ENCODE measurements at places on chromosomes 7 and 10.
A peak's percentile ranks its signal among the peaks of the same experiment; 100 is the strongest.

DNA sequence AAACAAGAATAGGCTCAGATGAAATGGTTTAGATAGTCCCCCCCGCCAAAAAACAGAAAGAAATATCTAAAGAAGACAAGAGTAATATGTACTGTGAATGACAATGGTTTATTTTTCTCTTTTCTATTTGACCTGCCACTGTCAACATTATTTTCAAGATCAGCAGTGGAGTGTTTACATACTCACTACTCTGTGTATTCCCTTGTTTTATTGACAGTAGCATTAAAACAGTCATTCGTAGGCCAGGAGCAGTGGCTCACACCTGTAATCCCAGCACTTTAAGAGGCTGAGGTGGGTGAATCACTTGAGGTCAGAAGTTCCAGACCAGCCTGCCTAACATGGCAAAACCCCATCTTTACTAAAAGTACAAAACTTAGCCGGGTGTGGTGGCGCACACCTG is 245.3 kb upstream of the SLC26A5 start:
- no peak for DNase-seq

- peak; percentile 68 for DNase-seq
These were observed 232.6 kb upstream of the FERD3L start for GRCh38 chr7:19377611-19378344.

GRCh38 chr10:75180592-75180991 is 30.0 kb upstream of the VDAC2 start:
- no peak for DNase-seq

GRCh38 chr10:28633750-28634149 is 43.6 kb upstream of the BAMBI start:
- no peak for DNase-seq

DNA sequence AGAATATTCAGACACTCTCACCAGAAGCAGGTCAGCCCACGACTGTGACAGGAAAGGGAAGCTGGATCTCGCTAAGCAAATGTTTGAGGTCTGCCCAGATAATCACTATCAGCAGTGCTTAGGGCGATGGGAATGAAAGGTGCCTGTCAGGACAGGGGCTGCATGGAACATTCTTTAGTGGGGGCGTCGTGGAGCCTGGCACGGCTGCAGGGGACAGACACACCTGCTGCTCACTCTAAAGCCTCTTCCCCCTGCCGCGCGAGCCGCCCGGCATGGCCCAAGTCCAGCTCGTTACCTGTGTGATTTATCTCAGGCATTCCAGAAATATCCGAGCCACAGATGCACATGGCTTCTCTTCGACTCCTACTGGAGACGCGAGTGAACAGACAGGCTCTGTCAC is 235.5 kb downstream of the GLRX3 start:
- DNase-seq = no peak

GRCh38 chr7:111756687-111757178 is 194.4 kb upstream of the IMMP2L start:
- peak; percentile 62 for DNase-seq

DNA sequence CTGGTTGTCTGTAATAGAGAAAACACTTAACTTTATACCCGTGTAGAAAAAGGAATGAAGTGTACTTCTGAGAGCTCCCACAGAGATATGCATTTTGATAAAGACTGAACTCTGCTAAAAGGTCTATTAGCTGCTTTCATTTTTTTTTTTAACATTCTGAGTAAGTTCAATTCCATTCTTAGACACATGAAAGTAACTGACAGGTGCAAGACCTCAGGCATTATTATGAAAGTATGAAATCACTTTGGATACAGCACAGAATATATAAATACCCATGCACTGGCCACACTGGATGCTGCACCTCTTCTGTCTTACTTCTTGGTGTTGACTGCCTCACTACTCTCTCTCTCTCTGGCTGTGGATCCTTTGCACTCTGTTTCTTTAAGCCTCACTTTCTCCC is 46.2 kb downstream of the VWDE start:
- no peak for DNase-seq

DNA sequence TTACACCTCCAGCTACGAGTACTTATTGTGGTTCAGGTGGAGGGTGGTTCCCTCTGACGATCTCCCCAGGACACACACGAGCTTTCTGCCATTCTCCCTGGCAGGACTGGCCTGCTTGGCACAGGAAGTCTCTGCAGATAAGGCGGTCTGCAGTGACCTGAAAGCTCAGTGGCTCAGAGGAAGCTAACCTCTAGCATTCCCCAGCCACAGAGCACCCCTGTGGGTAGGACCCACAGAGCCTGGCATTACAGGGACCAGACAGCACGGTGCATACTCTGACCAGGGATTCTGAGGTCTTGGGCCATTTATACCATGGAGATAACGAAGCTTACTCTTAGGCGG is 1.9 kb upstream of the GPR146 start:
- no peak for DNase-seq

GRCh38 chr7:45151131-45151684 is 6.4 kb upstream of the RAMP3 start:
- DNase-seq = no peak

GRCh38 chr10:14092799-14093198 is 237.9 kb downstream of the FRMD4A start:
- no peak for DNase-seq

- peak; percentile 95 for DNase-seq
These were observed 288.9 kb upstream of the KLF6 start for GRCh38 chr10:4073912-4074311.

- no peak for DNase-seq
These were observed 18.4 kb upstream of the TBRG4 start for GRCh38 chr7:45129906-45130305.

DNA sequence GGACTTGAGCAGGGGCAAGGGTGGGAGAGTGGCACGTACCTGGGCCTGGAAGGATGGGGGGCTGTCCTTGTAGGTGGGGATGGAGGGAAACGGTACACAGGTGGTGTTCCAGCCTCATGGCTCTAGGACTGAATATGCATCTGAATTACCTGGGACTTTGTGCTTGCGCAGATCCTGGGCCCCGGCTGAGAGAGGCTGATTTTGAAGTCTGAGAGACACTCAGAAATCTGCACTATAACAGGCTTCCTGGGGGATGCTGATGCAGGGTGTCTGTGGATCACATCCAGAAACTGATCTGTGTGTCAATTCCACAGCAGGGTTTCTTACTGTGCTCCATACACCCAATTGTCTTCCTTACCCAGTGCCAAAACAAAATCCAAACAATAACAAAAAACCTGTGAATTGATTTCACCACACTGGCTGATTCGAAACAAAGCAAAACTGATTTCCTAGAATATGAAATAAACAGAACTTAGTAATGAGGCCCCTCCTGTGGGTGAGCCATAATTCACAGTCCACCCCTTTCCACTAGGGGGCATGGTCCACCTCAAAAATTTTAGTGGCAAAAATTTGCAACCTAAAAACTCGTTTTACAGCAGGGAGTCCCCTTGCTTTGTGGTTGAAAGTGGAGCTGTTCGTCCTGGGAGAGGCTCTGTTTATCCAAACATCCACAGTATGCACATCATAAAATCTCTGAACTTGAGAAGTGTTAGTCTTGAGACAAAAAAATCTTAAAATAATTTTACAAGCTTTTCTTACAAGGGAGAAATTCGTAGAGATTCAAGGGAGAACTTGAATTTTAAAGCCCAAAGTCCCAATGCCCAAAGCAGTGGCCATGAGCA is 32.0 kb upstream of the PLEKHA1 start:
- DNase-seq = peak; percentile 43

- DNase-seq = peak; percentile 6
These were observed 274.5 kb upstream of the MGMT start for GRCh38 chr10:129192344-129193128.

DNA sequence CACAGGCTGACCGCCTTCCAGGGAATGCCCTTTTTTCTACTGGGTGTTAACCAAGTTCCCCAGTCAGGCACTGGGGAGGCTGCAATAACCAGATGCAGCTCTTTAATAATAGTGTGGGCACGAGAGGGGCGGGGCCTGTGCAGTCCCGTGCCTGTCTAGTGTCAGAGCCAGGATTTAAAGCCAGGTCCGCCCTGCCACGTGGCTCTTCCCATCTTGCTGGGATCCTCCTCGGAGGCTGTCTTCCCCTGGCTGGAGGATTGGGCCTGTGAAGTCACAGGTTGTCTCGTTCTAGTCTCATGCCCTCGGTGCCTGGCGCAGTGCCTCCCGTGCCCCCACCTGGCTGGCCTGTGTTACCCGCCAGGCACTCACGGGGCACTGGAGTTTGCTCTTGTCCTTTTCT is 25.2 kb downstream of the TMEM120A start:
- no peak for DNase-seq

GRCh38 chr7:103447073-103447960 is 1.3 kb upstream of the SLC26A5 start:
- peak; percentile 25 for DNase-seq

DNA sequence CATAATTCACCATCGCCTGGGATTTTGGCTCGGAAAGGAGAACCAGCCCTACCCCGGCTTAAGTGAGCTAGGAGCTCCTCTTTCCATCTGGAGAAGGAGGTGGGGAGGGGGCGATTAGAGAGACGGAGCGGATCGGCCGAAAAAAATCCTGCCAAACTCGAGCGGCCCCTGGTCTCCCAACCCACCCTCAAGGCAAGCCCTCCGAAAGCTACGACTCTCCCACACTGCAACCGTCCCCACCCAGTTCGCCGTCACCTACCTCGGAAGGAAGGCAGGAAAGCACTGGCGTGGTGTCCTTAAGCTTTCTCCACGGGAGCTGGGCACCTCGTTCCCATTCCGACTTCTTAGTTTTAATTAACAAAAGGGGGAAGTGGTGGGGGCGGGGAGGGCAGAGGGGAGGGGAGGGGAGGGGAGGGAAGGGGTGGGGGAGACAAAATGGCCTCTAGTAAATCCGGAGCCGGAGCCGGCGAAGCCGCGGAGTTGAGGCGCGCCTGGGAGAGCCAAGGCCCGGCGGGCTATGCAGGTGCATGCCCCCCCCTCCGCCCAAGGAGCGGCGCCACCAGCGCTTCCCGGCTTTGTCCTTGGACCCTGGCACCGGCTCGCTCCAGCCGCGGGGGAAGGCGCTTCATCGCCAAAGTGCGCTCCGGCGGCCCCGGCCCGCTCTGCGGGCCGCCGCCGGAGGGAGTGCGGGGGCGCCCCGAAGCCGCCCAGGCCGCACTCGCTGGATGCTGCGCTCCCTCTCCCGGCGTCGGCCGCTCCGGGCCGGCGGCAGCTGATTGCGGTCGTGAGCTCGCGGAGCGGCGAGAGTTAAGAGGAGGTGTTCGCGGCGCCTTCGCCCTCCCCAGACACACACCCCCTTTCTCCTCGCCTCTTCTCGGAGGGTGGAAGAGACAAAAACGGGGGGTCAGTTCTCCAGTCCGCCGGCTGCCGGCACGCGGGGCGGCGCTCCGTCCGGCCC is at the start of gene LRRC4:
Gene LRRC4 (minus strand): TSS at position 784 of the 958 bp plus-strand sequence. CDS start 797 bp downstream, outside the sequence.
- DNase-seq = no peak

GRCh38 chr10:24259365-24260130 is 50.6 kb downstream of the KIAA1217 start:
- no peak for DNase-seq

DNA sequence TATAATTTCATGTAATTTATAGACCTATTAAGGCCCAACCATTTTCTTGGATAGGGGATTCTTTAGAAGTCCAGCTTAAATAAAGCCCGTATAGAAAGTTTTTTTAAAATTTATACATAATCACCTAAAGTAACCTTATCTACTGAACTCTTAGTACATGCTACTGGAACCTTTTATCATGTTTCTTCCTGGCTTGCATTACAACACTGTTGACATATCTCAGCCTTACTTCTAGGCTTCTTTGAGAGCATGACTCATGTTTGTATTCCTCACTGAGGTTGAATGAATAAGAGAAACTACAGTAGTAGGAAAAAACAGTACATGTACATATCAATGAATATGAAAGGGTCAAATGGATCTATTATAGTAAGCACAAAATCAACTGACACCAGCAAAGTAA is 8.2 kb upstream of the MAGI2 start:
- no peak for DNase-seq

GRCh38 chr10:84375011-84375410 is 46.6 kb downstream of the CCSER2 start:
- DNase-seq = peak; percentile 36

DNA sequence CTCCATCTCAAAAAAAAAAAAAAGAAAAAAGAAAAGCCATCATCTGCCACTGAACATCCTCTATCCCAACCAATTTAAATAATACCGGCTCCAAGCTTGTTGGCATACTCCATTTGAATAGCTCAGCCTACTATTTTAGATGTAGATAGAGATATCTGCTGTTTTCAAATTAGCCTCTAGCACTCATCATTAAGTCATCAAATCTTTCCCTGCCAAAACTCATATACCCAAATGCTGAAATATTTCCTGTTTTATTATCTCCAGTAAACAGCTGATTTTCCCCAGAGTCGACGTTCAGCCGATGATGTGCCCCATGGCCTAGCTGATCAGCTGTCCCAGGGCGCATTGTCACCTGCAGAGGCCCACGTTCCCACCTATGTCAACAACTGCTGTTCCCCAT is 34.5 kb upstream of the FRMD4A start:
- no peak for DNase-seq

- no peak for DNase-seq
These were observed 232.1 kb upstream of the ZWINT start for GRCh38 chr10:56593120-56593519.

GRCh38 chr7:48537561-48537960 is 366.3 kb downstream of the ABCA13 start:
- no peak for DNase-seq

DNA sequence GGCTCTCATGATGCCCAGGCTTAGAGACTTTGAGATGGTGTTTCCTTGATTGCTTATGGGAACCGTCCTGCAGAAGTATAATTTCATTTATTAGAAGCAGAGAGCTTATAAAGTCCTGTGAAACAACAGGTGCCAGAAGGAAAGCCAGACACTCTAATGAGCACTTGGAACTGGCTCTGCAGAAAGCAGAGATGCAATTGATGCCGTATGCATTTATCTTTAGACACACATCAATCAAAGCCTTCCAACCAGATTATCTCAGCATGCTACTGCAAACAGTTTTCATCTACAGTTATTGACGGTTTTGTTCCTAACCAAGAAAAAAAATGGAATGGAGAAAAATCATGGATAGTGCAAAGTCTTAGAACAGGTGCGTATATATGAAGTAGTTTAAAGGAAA is 371.7 kb upstream of the PRKCQ start:
- DNase-seq = no peak

- DNase-seq = no peak
These were observed 71.7 kb downstream of the KIF20B start for GRCh38 chr10:89773081-89773480.

- DNase-seq = no peak
These were observed 29.5 kb downstream of the ZNF775 start for GRCh38 chr7:150408393-150409299.

DNA sequence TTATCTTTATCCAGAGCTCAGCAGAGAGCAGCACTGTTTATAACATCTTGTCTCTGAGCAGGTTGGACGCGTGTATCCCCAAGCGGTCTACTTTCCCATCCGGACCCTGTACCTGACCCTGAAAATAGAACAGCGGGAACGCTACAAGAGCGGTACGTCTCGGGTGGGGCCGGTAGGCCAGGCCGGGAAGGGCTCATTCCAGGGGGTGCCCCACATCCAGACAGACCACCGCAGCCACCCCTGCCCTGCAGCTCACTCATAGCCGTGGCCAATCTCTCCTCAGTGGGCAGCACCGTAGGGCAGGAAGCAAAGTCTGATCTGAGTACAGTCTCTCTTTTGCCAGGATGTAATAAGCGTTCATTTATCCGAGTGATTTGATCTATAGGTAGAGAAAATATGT is 113.7 kb downstream of the TRRAP start:
- no peak for DNase-seq
